ENCODE measurements at places on chromosomes 7 and 10. TPM values are rescaled to one million over a fixed set of nuclear protein-coding genes. Genes with fewer than 3 reads are reported as not detected.

Gene MOGAT3
- total RNA-seq: not detected

Gene SND1
- total RNA-seq: 159 TPM

Gene GLI3
- 3.9 TPM for total RNA-seq

Gene EMX2
- 0.15 TPM for total RNA-seq

Gene MRPS16
- total RNA-seq: 86.0 TPM

Gene EXOC6
- 159 TPM for total RNA-seq

Gene PALD1
- 5.2 TPM for total RNA-seq

Gene SKIDA1
- total RNA-seq: 0.46 TPM

Gene CTAGE4
- 0.30 TPM for total RNA-seq

Gene GIMAP4
- 332 TPM for total RNA-seq

Gene ASB10
- not detected for total RNA-seq

Gene EGFR
- 1.6 TPM for total RNA-seq

Gene OR2A5
- total RNA-seq: not detected

Gene HTR5A
- total RNA-seq: not detected

Gene CALML5
- not detected for total RNA-seq

Data from epithelial cell of umbilical artery (primary cell).